ENCODE measurements at places on chromosomes 12 and 14.

GRCh38 chr12:111123390-111123789 lies 203.0 kb upstream of the MYL2 start:
- H3K36me3 ChIP-seq = no peaks in the 10 kb centered on the region
- no peak overlapping the region for H3K27ac ChIP-seq
- no peak for DNase-seq
- H3K4me1 ChIP-seq = no peaks in the 10 kb centered on the region

DNA sequence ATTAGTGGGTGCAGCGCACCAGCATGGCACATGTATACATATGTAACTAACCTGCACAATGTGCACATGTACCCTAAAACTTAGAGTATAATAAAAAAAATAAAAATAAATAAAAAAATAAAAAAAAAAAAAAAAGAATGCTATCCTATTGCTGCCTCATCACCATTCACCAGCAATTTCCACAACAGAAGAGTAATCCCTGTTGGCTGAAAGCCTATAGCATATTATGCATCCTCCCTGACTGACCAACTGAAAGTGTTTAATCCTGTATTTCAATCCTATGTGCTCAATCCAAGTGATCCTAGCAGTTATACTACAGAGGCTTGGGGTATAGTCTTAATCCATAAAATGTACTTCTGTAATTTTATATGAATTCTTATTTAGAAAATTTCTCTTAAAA lies 18.5 kb downstream of the DICER1 start:
- DNase-seq = no peak
- H3K4me1 ChIP-seq = peaks cover 22% of the 10 kb centered on the region
- no peak overlapping the region for H3K4me3 ChIP-seq
- no peaks in the 10 kb centered on the region for H3K36me3 ChIP-seq
- H3K27ac ChIP-seq = no peak overlapping the region

GRCh38 chr12:21992823-21993222 lies 51.6 kb upstream of the ABCC9 start:
- no peaks in the 10 kb centered on the region for H3K4me1 ChIP-seq
- no peaks in the 10 kb centered on the region for H3K36me3 ChIP-seq
- no peaks in the 10 kb centered on the region for H3K27me3 ChIP-seq
- DNase-seq = no peak
- no peak overlapping the region for H3K4me3 ChIP-seq
- H3K27ac ChIP-seq = no peak overlapping the region

- peaks cover 34% of the 10 kb centered on the region for H3K27me3 ChIP-seq
- peak overlapping the region; percentile 30 for H3K4me3 ChIP-seq
- peaks cover 8% of the 10 kb centered on the region for H3K4me1 ChIP-seq
- H3K36me3 ChIP-seq = no peaks in the 10 kb centered on the region
- DNase-seq = no peak
Observed at GRCh38 chr14:62117751-62118105, 355.5 kb downstream of the SNAPC1 start.

- no peaks in the 10 kb centered on the region for H3K27me3 ChIP-seq
- H3K4me3 ChIP-seq = no peak overlapping the region
- no peak overlapping the region for H3K27ac ChIP-seq
- H3K36me3 ChIP-seq = peaks cover 25% of the 10 kb centered on the region
- no peak for DNase-seq
- no peaks in the 10 kb centered on the region for H3K4me1 ChIP-seq
Observed at GRCh38 chr12:132720606-132721345, 10.1 kb downstream of the PGAM5 start.

- no peak for DNase-seq
- no peak overlapping the region for H3K4me3 ChIP-seq
- H3K27ac ChIP-seq = no peak overlapping the region
- H3K36me3 ChIP-seq = no peaks in the 10 kb centered on the region
- H3K27me3 ChIP-seq = no peaks in the 10 kb centered on the region
Observed at GRCh38 chr12:4386801-4387200, 7.3 kb upstream of the FGF23 start.

- H3K4me1 ChIP-seq = peaks cover 9% of the 10 kb centered on the region
- peaks cover 19% of the 10 kb centered on the region for H3K27me3 ChIP-seq
Observed at GRCh38 chr12:106585521-106586277, 2.9 kb downstream of the RFX4 start.

GRCh38 chr12:95003921-95004272 lies 400 bp upstream of the NDUFA12 start:
- peaks cover 45% of the 10 kb centered on the region for H3K4me1 ChIP-seq
- peak overlapping the region; percentile 92 for H3K4me3 ChIP-seq
- H3K36me3 ChIP-seq = no peaks in the 10 kb centered on the region
- peak overlapping the region; percentile 81 for H3K27ac ChIP-seq
- no peaks in the 10 kb centered on the region for H3K27me3 ChIP-seq

All from CD8-positive, alpha-beta memory T cell (primary cell).